Stimulated activated CD8-positive, alpha-beta memory T cell treated with anti-CD3 and anti-CD28 coated beads, Interleukin-7, amount 100 ng/mL, for 4 hours (primary cell): ENCODE measurements at places on chromosomes 5 and 9.

GRCh38 chr9:109369285-109369684 is 48.4 kb upstream of the EPB41L4B start:
- no peak for DNase-seq

GRCh38 chr5:139131465-139131864 is 66.7 kb downstream of the SIL1 start:
- DNase-seq = no peak

- no peak for DNase-seq
Observed at GRCh38 chr9:129441852-129442251, 179.0 kb downstream of the C9orf50 start.

DNA sequence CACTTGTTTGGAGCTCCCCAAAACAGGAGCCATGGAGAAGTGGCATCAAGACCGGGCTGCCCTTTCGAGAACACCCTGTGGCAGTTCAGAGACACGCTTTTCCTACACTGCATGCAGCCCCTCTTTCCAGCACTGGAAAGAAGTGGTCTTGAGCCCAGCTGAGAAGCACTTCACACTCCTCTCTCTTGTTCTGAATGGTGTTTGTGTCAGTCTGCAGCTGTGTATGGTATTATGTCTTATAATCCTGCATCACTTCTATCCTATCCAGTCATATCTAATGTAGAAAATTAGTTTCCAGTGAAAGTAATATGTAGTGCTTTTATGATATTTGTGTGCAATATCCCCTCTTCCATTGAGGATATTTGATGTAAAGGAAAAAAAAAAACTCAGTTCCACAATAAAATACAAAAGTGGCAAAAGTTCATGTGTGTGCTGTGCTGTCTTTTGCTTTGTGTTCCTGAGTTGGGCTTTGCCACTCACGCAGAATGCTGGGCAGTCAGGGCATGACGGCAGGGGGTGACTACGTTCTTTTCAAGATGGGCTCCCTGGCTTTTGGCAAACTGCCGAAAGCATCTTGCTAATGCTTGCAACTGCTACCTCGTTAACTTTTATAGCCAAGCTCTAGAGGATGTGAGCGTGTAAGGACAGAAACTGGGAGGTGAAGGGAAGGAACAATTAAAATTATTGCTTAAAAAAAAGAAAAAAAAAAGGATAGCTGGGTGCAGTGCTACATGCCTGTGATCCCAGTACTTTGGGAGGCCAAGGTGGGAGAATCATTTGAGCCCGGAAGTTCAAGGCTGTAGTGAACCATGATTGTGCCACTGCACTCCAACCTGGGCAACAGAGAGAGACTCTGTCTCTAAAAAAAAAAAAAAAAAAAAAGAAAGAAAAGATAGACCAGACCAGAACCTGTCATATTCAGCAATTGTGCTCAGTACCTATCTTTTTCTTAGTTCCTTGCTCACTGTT is 102.2 kb downstream of the MAP1B start:
- no peak for DNase-seq

- DNase-seq = no peak
Observed at GRCh38 chr9:77943057-77943456, 88.6 kb downstream of the GNAQ start.

DNA sequence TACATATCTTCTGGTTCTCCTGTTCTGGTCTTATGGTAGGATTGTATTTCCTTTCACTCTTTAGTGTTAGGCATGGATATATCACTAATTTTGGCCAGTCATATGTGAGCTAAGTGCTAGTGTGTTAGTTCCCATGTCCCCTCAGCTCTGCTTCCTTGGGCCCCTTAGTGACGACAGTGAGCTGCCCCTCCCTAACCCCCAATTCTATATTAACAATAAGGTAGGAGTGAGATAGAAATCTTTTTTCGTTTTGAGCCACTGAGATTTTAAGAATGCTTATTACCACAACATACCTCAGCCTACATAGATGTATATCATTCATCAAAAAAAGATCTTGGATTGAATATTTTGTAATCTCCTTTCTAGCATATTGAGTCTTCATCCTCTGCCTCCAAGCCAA is 100.5 kb downstream of the PARP8 start:
- no peak for DNase-seq

- DNase-seq = no peak
Observed at GRCh38 chr5:31052937-31053658, 140.4 kb upstream of the CDH6 start.

GRCh38 chr9:32906213-32906612 is 95.2 kb downstream of the APTX start:
- DNase-seq = no peak

DNA sequence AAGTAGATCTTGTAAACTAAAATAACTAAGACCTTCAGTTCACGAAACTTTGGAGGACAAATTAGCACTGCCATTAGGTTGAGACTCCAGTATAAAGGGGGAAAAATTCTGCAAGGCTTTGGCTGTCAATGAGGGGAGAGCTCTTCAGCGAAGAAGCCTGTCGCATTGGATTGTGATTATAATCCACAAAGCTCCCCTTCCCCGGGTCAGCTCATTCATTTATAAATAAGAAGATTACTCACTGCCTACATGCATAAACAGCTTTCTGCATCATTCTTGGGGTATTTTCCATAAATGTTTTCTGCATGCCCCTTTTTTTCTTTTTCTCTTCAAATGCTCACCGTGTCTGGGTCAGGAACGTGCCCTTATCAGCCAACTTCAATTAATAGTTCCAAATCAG is 196.7 kb downstream of the EBF1 start:
- no peak for DNase-seq

- DNase-seq = no peak
Observed at GRCh38 chr9:119873877-119874276, 504.6 kb upstream of the BRINP1 start.

DNA sequence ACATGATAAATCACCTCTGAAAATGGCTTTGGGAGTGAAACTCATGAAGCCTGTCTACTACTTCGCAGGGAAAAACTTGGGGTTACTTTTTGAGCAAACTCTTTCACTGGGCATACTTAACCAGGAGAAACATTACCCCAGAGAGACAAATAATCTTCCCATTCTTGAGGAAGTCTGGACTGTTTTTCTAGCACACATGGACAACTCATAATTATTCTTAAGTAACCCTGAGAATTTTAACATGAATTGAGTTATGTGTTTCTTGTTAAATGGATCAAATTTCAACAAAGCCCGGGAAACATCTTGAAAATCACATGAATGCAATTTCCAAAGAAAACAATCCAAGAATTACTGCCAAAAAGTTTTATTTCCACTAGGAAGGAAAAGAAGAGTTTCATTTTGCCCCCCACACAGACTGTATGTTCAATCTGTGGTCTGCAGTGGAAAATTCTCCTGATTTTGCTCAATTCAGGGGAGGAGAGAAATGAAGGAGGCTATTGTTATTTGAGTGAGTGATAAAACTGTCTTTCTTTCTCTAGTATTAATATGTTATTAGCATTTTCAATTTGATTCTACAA is 564.8 kb upstream of the CLINT1 start:
- no peak for DNase-seq

- DNase-seq = no peak
Observed at GRCh38 chr5:172972552-172972951, 11.0 kb upstream of the ATP6V0E1 start.

DNA sequence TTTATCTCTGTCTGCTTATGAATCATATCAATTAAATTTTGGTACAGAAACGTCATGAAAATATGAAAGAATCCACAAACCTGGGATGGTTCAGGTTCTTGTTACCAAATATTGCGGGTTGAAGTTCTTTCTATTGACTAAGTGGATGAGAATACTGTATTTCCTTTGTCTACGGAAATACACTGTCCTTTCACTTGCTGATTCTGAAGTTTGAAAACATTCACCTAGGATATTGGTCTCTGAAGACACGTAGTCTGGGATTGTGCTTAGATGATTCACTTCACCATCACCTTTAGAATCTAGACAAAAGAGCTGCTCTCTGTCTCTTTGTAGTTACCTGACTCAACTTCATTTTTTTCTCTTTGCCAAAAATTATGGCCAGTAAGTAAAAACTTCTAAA is 222.4 kb downstream of the FBN2 start:
- DNase-seq = no peak

DNA sequence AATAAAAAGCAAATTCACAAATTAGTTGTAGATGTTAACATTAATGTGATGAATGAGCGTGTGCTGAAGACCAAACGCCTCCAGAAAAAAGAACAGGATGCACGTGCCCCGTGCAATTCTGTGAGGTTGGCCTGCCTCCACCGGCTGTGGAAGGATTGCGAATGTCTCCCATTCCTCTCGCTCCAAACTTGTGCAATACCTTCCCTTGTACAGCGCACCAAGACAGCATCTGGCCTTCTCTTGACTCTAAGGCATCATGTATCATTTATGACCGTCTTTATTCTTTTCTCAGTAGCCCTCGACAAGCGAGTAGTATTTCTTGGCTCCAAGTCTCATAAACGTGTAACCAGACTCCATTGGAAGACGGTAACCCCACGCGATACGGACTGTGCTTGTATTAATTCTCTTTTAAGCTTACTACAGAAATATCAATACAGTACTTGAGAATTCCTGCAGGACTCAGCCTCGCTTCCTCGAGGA is 1.5 kb upstream of the TESK1 start:
- no peak for DNase-seq

- DNase-seq = no peak
Observed at GRCh38 chr5:154202379-154203260, 12.1 kb downstream of the GALNT10 start.

DNA sequence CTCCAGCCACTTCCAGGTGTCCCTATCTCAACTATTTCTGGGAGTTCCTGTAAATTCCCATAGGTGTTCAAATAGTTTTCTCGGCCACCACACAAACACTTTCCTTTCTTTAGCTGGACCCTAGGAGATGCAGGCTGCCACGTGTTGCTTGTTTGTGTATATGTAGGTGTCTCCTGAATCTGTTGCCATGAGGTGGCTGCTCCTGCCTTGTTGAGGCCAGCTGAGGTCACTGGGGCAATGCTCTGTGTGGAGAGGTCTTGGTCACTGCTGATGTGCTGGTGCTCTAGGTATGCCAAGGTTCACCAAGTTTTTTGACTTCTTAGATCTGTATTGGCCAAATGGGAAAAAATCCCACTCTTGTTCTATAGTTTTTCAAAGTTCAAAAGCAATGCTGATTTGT is 132.5 kb upstream of the CHD1 start:
- no peak for DNase-seq

DNA sequence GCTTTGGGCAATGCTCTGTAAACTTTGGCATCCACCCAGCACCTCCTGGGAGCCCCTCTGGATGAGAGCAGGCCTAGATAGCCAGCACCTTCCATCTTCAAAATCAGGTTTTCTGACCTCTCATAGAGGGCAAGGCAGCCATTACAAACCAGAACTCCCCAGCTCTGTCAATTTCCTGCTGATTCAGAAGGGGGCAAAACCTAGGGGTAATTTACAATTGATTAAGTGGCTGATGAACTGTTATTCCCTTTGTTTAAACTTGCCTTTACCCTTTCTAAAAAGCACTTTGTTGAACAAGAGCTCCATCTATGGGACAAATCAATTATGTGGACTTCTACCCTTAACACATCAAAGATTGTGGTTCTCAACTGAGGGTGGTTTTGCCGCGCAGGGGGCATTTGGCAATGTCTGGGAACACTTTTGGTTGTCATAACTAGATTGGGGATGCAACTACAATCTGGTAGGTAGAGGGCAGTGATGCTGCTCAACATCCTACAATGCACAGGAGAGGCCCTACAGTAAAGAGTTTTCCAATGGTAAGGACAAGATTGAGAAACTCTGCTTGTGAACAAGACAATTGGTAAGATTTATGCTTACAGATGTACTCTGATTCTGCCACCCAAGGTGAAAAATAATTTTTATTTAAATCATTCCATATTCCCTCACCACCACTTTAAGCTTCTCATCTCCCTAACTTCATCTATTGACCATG is 184.1 kb downstream of the MARCHF11 start:
- DNase-seq = no peak

DNA sequence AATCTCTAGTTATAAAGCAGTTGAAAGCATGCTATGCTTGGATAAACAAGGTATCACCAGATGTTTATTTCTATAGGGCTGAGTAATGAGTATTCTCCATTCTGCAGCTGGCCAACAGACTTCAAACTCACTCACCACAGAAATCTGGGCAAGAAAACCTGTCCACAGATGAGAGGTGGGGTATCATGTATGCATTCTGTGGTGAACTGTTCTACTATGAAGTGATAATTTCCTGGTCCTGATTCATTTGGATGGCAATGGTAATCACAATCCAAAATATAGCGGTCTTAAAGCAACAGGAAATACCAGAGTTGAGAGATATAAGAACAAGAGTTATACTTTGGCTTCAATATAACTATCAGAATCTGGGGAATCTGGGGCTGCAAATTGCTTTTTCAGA is 65.9 kb upstream of the EFNA5 start:
- no peak for DNase-seq

- no peak for DNase-seq
Observed at GRCh38 chr5:178496214-178496613, 94.0 kb downstream of the COL23A1 start.

DNA sequence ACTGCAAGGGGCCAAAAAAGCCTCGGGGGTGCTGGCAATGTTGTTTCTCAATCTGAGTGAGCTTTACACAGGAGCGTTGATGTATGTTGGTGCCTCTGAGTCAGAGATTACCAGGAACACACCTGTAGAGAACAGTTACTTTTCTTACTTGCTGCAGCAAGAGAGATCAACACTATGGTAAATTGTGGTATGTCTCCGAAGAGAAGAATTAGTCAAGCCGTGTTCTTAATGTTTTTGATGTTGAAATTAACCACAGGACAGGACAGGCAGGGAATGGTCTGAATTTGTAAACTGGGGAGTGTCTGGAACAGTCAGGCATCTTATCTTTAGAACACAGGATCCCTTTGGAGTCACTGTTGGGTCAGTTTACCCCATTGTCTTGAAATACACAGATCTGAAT is 285.7 kb downstream of the DNAH5 start:
- no peak for DNase-seq

GRCh38 chr5:107505763-107506534 is 164.8 kb downstream of the EFNA5 start:
- no peak for DNase-seq
